ENCODE measurements at places on chromosomes 5 and 9.

DNA sequence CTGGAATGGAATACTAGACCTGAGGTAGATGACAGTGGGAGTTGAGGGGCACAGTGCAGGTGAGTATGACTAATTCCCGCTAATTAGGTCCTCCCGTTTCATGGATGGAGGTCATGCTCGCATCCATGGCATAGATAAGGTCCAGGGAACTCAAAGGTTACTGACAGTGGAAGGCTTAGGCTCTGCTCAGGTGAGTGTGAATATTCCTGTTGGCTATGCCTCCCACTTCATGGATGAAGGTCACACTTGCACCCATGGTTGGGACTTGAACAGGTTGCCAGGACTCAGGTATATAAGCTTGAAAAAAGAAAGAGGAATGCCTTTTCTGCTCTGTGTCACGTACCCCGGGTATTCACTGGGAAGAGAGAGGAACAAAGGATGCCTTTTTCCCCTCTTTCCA, 19.8 kb upstream of the UNC13B start:
- no peak for DNase-seq

GRCh38 chr5:40717281-40717680, 37.6 kb downstream of the PTGER4 start:
- DNase-seq: no peak

DNA sequence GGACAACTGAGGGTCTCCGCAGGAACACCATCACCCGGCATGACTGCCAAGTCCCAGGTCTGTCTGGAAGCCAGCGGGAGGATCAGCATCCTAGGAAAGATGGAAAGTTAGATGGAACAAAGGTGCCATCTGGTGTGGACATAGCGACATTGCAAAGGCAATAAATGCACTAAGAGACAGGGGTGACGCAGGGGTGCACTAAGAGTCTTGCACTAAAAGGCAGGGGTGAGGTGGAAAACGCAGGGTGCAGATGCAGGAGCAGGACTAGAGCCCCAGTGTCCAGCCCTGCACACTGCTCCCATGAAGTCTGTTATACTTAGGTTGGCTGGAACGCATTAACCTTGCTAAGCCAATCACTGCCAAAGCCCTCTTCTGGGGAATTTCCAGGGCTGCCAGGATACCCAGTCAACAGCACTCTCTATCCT, 15.5 kb downstream of the ATOX1 start:
- DNase-seq: no peak

DNA sequence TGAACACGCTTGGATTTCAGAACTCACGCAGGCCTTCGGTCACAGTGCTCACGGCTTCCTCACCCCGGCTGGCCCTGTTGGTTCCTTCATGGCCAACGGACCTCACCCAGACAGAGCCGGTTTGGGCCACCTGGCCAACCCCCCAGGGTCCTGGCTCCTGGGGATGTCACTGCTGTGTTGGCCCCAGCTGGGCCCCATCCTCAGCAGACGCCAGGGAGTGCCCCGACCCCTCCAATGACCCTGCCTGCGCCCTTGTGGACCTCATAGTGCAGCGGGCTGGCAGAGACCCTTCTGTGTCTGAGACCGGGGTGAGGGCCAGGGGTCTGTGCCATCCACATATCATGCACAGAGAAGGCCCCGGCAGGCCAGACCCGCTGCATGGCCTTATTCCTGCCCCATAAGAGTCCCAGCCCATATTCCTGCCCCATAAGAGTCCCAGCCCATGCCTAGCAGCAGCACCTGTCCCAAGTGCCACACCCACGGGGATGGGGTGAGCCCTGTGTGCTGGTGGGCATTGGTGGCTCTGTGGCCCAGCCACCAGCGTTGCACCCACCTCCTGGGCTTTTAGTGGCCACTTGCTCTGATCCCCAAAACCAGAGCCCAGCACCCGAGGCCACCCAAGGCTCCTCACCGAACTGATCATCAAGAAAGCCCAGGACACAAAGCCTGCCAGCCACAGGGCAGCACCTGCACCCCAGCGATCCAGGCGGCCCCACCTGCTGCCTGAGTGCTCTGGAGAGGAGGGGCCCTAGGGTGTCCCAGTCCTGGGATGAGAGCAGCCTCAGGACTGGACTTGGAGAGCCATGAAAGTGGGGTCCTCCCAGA, 1.3 kb upstream of the LPCAT1 start:
- no peak for DNase-seq

DNA sequence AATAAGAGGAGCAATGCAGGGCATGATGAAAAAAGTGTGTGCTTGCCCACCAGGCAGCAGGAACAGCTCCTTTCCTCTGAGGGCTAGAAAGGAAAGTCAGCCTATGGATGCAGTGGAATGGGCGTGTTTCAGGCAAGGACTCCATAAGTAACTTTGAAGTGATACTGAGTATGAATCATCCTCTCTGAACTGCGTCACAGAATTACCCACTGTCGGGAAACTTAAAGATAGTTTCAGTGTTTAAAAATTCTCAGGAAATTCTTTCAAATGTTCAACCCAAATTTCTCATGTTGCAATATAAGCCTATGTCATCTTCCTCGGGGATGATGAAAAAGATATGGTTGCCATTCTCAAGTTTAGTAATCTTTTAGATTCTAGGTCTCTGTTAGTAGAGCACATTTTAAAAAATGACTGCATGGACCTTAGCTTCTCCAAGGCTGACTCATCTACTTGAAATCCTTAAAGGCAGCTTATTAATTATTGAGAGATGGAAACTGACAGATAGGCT, 27.7 kb downstream of the PTCD2 start:
- DNase-seq: no peak

GRCh38 chr5:125002727-125003598, 256.5 kb upstream of the ZNF608 start:
- DNase-seq: no peak

- no peak for DNase-seq
Measured at GRCh38 chr5:139849942-139850341, 54.3 kb downstream of the PSD2 start.

- no peak for DNase-seq
Measured at GRCh38 chr9:31137176-31138160, 1247.0 kb upstream of the ACO1 start.

GRCh38 chr9:18429070-18429469, 44.9 kb upstream of the ADAMTSL1 start:
- no peak for DNase-seq

- DNase-seq: no peak
Measured at GRCh38 chr5:151958111-151958510, 33.5 kb upstream of the GLRA1 start.

GRCh38 chr5:164679461-164679860, 1174.0 kb downstream of the MAT2B start:
- no peak for DNase-seq

GRCh38 chr5:26415987-26416779, 622.2 kb downstream of the CDH9 start:
- no peak for DNase-seq
